Cortex of kidney (tissue), 1 donor: ENCODE measurements at places on chromosomes 1 and 21.

GRCh38 chr21:42228709-42229220 is 9.8 kb downstream of the ABCG1 start:
- no peak for DNase-seq

- DNase-seq: no peak
These were observed 48.7 kb upstream of the DNAH14 start for GRCh38 chr1:224880593-224881307.

- no peak for DNase-seq
These were observed 90.4 kb downstream of the BACH1 start for GRCh38 chr21:29389136-29389535.

- DNase-seq: no peak
These were observed 7.2 kb downstream of the LGALS8 start for GRCh38 chr1:236530959-236531358.

DNA sequence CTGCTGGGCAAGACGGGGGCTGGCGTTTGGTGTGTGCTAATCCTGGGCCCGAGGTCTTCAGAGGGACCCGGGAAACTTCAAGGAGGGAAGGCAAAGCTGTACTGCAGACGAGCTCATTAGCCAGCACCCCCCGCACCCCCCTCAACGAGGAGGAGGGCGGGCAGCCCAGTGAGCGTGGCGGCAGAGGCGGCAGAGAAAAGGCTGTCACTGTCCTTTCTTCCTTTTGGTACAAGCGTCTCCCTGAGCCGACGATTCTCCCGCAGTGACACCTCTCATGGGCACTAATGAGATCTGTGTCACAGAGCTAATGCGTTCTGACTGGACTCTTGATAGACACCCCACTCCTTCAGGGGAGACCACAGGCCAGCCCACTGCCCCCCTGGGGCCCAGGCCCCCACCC is 29.5 kb downstream of the DMAP1 start:
- DNase-seq: no peak
